ENCODE measurements at places on chromosomes 7 and 10. TPM values are rescaled to one million over a fixed set of nuclear protein-coding genes. Genes with fewer than 3 reads are reported as not detected.

DNA sequence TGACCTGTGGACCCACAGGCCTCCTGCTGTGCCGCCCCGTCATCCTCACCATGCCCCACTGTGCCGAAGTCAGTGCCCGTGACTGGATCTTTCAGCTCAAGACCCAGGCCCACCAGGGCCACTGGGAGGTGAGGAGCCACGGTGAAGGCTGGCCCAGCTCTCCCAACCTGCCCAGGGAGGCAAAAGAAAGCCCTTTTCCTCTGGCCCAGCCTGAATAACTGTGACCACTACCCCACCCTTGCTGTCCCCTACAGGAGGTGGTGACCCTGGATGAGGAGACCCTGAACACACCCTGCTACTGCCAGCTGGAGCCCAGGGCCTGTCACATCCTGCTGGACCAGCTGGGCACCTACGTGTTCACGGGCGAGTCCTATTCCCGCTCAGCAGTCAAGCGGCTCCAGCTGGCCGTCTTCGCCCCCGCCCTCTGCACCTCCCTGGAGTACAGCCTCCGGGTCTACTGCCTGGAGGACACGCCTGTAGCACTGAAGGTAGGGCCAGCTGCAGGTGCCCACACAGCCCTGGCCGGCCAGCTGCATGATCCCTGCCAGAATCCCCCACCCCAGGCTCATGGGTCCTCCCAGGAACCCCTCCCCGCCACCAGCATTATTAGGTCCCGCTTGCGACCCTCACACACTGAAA, 25.5 kb upstream of the SLC29A3 start:
- no peaks in the 10 kb centered on the region for H3K27me3 ChIP-seq
- no peaks in the 10 kb centered on the region for H3K4me1 ChIP-seq
- H3K27ac ChIP-seq: no peak overlapping the region
- no peak for DNase-seq
- H3K36me3 ChIP-seq: peaks cover 12% of the 10 kb centered on the region
- H3K4me3 ChIP-seq: no peak overlapping the region

DNA sequence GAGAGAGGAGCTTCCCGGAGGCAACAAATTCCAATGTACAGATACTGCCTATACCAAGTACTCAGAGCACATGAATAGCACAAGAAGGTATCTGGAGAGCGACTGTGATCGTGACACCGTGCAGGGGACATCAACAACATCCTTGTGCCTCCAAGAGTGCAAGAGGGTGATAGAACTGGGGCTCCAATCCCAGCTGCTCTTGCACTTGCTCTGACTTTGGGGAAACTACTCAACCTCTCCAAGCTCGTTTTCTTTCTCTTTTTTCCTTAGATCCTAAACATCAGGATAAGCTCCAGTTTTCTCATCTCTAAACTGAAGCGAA, 12.1 kb downstream of the RFC2 start:
- H3K4me3 ChIP-seq: no peak overlapping the region
- no peaks in the 10 kb centered on the region for H3K27me3 ChIP-seq
- peaks cover 74% of the 10 kb centered on the region for H3K36me3 ChIP-seq
- H3K4me1 ChIP-seq: no peaks in the 10 kb centered on the region

CDK14 gene
- total RNA-seq: 11.4 TPM

DNA sequence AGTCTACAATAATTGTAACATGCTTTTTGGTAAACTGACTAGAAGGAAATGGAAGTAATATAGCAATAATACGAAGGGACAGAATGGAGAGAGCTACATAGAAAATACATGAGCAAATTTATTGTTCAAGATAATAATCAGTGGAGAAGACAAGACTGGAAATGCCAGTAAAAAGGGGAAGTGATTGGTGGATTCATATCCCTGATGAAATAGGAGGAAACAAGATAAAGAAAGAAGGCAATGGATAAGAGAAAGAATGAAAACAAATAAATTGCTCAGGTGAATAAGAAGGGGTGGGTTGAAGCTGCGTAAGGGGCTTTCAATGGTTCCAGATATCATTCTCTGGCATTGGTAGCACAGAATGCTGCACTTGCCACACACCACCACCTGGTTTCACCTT, 135.9 kb downstream of the LRRN3 start:
- DNase-seq: no peak
- no peaks in the 10 kb centered on the region for H3K27me3 ChIP-seq
- H3K4me3 ChIP-seq: no peak overlapping the region
- no peaks in the 10 kb centered on the region for H3K36me3 ChIP-seq
- no peak overlapping the region for H3K27ac ChIP-seq

DNA sequence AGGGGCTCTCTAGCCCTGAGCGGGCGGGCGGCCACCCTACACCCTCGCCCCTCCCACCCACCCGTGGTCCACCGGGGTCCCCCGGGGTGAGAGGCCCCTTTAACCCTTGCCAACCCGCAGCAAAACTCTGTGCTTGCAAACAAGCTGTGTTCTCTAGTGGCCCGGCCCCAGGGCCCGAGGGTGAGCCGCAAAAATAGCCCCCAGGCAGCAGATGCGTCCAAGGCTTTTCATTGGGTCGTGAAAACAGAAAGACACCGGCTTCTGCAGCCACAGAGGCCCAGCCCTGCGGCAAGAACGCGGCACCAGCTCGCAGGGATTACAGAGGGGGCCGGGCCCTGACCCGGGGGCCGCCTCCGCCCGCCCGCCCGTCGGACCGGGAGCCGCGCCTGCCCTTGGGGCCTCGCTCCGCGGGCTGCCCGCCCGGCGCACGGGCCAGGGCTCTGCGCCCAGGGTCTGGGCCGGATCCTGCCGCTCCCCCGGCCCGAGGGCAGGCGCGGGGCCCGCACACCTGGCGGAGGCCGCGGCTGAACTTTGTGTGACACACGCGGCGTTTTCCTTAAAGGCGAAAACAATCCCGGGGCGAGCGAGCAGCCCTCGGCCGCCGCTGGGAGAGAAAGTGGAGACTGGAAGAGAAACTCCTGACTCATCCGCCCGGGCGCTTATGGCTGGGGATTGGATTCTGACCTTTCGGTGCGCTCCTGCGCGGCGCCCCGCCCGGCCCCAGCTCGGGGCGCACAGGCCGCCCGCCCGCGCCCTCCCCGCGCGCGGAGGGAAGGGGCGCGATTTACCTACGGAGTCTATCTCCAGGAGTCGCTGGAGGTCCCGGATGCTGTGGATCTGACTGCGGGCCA, 2.8 kb downstream of the PDGFA start:
- H3K4me3 ChIP-seq: no peak overlapping the region
- H3K4me1 ChIP-seq: peaks cover 6% of the 10 kb centered on the region
- no peaks in the 10 kb centered on the region for H3K36me3 ChIP-seq
- peak; percentile 78 for DNase-seq
- H3K27me3 ChIP-seq: peaks cover 73% of the 10 kb centered on the region

DNA sequence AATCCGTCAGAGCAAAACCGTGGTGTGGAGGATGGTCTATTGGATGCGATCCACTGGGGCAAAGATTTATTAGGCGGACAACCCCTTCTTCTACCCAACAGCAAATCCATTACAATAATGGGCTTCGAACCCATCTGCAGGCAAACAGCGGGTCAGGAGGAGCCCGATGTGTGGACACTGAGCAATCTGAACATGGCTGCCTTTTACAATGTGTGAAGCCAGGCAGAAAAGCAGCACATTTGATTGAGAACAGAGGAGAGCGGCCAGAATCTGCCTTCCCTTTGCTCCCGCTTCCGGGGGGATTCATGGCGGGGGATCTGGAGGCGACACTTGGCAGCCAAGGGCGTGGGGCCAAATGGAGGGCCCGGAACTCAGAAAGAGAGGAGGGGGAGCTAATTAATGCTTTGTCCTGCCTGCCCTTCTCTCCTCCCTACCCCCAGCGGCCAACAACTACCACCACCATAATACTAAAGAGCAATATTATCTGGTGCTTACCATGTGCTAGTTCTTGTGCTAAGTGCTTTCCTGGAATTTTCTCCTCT, 133.0 kb downstream of the EMX2 start:
- DNase-seq: no peak
- no peak overlapping the region for H3K27ac ChIP-seq
- H3K36me3 ChIP-seq: no peaks in the 10 kb centered on the region

DNA sequence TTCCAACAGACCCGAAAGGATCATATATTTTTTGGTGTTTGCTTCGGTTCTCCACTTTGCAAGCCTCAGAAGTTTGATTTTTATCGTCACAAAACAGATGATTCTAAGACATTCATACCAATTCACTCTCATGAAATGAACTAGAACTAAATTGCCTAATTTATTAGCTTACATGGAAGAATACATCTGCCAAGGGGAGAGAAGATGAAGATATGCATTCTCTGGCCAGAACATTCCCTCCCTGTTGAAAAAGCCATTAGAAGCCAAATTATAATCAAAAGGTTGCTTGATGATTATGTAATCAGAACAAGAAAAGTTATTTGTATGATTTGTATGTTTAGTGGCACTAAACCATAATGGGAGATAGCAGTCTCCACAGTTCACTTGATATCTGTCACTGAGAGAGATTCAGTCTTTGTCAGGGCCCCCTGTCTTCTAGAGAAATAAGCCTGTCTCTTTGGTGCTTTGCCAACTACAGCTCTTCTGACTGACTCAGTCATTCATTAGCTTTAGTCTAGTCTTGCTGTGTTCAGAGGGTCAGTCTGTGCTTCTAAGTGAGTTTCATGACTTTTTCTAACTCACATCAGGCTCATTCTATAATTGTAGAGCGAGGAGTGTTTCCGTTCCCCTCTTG, 95.3 kb upstream of the GNAI1 start:
- no peak for DNase-seq
- H3K36me3 ChIP-seq: no peaks in the 10 kb centered on the region
- H3K4me1 ChIP-seq: no peaks in the 10 kb centered on the region
- no peaks in the 10 kb centered on the region for H3K27me3 ChIP-seq
- H3K27ac ChIP-seq: no peak overlapping the region

- H3K4me1 ChIP-seq: no peaks in the 10 kb centered on the region
- no peaks in the 10 kb centered on the region for H3K36me3 ChIP-seq
- H3K27ac ChIP-seq: no peak overlapping the region
- DNase-seq: no peak
- no peaks in the 10 kb centered on the region for H3K27me3 ChIP-seq
- no peak overlapping the region for H3K4me3 ChIP-seq
Measured at GRCh38 chr7:132247995-132248618, 328.2 kb downstream of the PLXNA4 start.

GRCh38 chr7:137879357-137880158, 32.8 kb upstream of the DGKI start:
- H3K4me3 ChIP-seq: no peak overlapping the region
- peak; percentile 56 for DNase-seq
- H3K27me3 ChIP-seq: no peaks in the 10 kb centered on the region
- H3K36me3 ChIP-seq: peaks cover 90% of the 10 kb centered on the region
- peaks cover 7% of the 10 kb centered on the region for H3K4me1 ChIP-seq
- peak overlapping the region; percentile 74 for H3K27ac ChIP-seq

- no peak overlapping the region for H3K27ac ChIP-seq
- H3K4me1 ChIP-seq: peaks cover 9% of the 10 kb centered on the region
- H3K4me3 ChIP-seq: no peak overlapping the region
- no peaks in the 10 kb centered on the region for H3K27me3 ChIP-seq
- no peak for DNase-seq
Measured at GRCh38 chr7:128435327-128435686, 20.4 kb upstream of the HILPDA start.

GRCh38 chr7:14071045-14071444, 81.6 kb upstream of the ETV1 start:
- H3K36me3 ChIP-seq: no peaks in the 10 kb centered on the region
- no peaks in the 10 kb centered on the region for H3K4me1 ChIP-seq
- DNase-seq: no peak
- H3K27me3 ChIP-seq: no peaks in the 10 kb centered on the region

- DNase-seq: no peak
- H3K4me1 ChIP-seq: no peaks in the 10 kb centered on the region
- no peaks in the 10 kb centered on the region for H3K27me3 ChIP-seq
- H3K36me3 ChIP-seq: no peaks in the 10 kb centered on the region
- no peak overlapping the region for H3K4me3 ChIP-seq
- peak overlapping the region; percentile 57 for H3K27ac ChIP-seq
Measured at GRCh38 chr7:148623586-148624282, 33.2 kb downstream of the C7orf33 start.

OPALIN gene
- not detected for total RNA-seq

GRCh38 chr10:70381471-70382421, 679 bp downstream of the LRRC20 start:
- H3K27ac ChIP-seq: peak overlapping the region; percentile 67
- peak overlapping the region; percentile 92 for H3K4me3 ChIP-seq
- no peaks in the 10 kb centered on the region for H3K36me3 ChIP-seq
- H3K27me3 ChIP-seq: peaks cover 13% of the 10 kb centered on the region
- peaks cover 4% of the 10 kb centered on the region for H3K4me1 ChIP-seq
- peak; percentile 85 for DNase-seq

SLC13A1 gene
- total RNA-seq: not detected

DNA sequence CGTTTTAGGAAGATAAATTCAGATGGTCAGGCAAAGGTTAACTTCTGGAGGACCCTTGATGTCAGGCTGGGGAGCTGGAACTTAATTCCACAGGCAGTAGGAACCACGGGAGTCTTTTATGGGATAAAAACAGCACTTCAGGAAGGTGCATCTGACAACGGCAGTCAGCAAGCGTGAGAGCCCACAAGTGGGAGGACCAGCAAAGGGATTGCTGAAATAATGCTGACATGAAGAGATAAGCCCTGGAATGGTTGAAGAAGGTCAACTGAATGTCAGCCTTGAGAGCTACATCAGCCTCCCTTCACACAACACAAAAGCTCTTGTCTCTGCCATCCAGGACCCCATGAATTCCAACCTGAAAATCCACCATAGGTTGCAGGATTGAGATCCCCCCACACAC, 138.8 kb downstream of the SORCS1 start:
- no peaks in the 10 kb centered on the region for H3K27me3 ChIP-seq
- no peak for DNase-seq
- H3K27ac ChIP-seq: no peak overlapping the region
- H3K4me3 ChIP-seq: no peak overlapping the region
- H3K36me3 ChIP-seq: no peaks in the 10 kb centered on the region

DLX5 gene
- not detected for total RNA-seq

IFT22 gene
- 30.0 TPM for total RNA-seq

ZPBP gene
- not detected for total RNA-seq

STEAP1B gene
- total RNA-seq: 54.2 TPM

- no peaks in the 10 kb centered on the region for H3K36me3 ChIP-seq
- H3K27ac ChIP-seq: no peak overlapping the region
- H3K27me3 ChIP-seq: no peaks in the 10 kb centered on the region
- peaks cover 4% of the 10 kb centered on the region for H3K4me1 ChIP-seq
- no peak overlapping the region for H3K4me3 ChIP-seq
Measured at GRCh38 chr7:45992826-45993225, 71.8 kb upstream of the IGFBP3 start.

DNA sequence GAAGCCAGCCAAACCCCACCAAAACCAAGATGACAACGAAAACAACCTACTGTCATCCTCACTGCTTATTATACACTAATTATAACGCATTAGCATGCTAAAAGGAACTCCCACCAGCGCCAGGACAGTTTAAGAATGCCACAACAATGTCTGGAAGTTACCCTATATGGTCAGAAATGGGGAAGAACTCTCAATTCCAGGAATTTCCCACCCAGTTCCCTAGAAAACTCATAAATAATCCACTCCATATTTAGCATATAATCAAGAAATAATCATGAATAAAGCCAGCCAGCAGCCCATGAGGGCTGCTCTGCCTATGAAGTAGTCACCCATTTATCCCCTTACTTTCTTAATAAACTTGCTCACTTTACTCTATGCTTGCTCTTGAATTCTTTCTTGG, 20.8 kb downstream of the MICU1 start:
- no peak overlapping the region for H3K27ac ChIP-seq
- no peak for DNase-seq
- H3K4me1 ChIP-seq: no peaks in the 10 kb centered on the region
